ENCODE measurements at places on chromosomes 7 and 10.

DNA sequence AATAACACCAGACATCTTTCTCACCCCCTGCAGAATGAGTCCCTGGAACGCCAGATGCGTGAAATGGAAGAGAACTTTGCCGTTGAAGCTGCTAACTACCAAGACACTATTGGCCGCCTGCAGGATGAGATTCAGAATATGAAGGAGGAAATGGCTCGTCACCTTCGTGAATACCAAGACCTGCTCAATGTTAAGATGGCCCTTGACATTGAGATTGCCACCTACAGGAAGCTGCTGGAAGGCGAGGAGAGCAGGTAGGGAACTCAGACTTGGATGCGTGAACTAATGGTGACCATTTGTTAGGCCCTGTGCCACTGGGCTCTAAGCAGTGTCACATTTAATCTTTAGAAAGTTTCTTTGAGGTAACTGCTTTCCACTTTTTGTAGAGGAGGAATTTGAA is 7.1 kb downstream of the VIM start:
- DNase-seq: peak; percentile 24

GRCh38 chr10:79259834-79260233 is 87.4 kb upstream of the PPIF start:
- no peak for DNase-seq

DNA sequence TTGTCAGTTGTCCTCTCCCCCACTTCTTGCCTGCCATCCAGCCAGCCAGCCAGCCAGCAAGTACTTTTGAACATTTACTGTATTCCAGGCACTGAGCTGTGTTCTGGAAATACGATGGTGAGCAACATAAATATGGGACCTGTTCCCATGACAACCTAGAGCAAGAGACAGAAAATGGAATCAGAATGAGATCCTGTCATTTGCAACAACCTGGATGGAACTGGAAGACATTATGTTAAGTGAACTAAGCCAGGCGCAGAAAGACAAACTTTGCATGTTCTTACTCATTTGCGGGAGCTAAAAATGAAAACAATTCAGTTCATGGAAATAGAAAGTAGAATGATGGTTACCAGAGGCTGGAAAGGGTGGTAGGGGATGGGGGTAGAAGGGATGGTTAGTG is 140.7 kb downstream of the ICA1 start:
- DNase-seq: no peak

DNA sequence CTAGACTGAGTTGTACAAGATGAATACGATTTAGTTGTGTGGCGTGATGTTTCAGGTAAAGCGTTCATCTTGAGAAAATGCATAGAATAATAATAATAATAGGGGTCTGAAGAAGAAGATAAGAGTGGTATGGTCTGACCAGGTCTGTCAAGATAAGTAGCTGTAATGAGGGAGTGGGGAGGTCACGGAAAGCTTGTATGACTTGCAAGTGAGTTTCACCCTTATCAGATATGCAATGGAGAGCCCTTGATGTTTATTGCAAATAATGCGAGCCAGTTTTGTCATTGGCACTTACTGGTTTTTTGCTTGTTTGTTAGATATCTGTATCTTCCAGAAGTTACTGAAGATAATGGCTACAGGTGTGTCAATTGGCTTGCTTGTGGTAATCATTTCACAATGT is 611.5 kb downstream of the CNTNAP2 start:
- DNase-seq: no peak

GRCh38 chr10:10313149-10313835 is 704.4 kb upstream of the CELF2 start:
- no peak for DNase-seq

- no peak for DNase-seq
Measured at GRCh38 chr7:5661942-5662341, 119.5 kb downstream of the RNF216 start.

- DNase-seq: no peak
Measured at GRCh38 chr10:3213208-3213607, 40.6 kb upstream of the PITRM1 start.

DNA sequence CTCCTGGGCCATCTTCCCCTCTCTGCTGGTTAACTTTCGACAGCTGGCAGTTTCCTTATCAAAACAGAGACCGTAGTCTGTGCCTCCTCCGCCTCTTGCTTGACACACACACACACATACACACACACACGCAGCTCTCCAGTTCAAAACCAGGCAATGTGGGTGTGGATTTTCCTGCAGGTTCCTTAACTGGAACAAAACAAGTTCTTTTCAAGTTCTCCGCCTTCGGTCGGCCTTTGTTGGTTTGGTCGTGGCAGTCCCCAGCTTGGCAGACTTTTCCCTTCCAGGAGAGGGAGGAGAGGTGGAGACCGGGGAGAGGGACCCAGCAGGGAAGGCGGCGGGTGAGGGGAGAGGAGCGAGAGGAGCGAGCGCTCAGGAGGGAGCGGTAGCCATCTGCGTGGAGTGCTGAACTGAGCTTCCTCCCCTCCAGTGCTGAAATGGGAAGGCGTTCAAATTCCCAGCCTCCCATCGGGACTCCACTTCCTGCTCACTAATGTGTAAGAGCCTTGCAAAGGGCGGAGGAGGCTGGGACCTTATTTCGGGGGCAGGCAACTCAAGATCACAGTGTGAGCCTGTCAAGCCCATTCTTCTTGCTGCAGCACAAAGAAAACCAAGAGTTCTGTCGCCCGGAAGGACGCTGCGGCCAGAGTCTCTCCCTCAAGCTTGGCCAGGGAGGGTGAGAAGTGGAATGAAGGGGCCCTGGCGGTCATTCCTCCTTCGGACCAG is 120.6 kb downstream of the PRPF18 start:
- peak; percentile 84 for DNase-seq

DNA sequence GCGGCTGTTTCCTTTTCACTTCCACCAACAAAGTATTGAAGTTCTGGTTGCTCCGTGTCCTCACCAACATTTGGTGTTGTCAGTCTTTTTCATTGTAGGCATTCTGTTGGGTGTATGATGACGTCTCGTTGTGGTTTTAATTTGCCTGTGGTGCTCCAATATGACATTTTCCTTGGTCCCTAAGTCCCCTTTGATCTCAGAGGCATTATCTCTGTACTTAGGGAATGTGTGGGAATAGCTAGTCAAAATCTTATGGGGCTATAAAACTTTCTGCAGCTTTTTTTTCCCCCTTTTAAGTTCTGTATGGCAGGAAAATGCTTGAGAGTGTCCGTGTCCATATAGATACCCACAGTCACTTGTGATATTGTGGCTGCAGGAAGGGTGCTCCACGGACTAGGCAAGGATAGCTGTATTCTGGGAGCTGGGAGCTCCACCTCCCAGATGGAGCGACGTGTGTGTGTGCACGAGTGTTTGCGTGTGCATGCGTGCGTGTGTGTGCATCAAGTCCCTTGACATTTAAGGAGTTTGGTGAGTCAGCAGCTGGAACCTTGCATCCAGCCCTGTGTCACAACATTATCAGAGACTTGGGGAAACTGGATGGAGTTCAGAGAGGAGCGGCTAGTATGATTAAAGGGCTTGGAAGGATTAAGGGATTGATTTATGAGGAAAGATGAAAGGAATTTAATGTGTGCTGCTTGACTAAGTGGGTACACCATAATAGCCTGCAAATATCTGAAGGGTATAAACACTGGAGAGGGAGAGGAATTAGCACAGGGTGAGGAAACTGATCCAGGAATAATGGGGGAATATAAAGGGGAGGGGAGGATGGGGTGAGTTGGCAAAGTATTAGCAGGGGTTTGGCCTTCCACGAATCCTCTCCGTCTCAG is 66.8 kb downstream of the LRMDA start:
- no peak for DNase-seq

Data from cerebellar cortex (tissue), 1 donor.